ENCODE measurements at places on chromosomes 6 and 20.

- DNase-seq, result no peak
Measured at GRCh38 chr6:165059032-165059431, 250.4 kb downstream of the C6orf118 start.

- no peak for DNase-seq
Measured at GRCh38 chr6:129662980-129663431, 47.0 kb downstream of the ARHGAP18 start.

- DNase-seq, result no peak
Measured at GRCh38 chr6:24154121-24154520, 28.1 kb downstream of the NRSN1 start.

- DNase-seq, result no peak
Measured at GRCh38 chr20:10579942-10580341, 93.9 kb downstream of the JAG1 start.

DNA sequence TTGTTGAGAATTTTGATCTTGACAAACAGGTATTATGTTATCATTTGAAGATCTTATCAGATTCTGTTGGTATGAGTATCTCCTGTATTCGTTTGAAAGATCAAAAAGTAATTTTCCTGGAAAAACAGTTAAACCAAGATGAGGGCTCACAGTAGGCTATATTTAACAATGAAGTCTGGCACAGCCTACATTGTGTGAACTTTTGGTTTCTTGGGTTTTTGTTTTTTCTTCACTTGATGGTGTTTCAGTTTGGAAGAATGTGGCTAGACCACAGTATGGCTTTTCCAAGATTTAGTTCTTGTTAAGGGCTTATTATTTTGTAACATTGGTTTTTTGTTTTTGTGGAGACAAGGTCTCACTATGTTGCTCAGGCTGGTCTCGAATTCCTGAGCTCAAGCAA, 306.4 kb downstream of the CDKAL1 start:
- DNase-seq, result no peak

- DNase-seq, result no peak
Measured at GRCh38 chr6:132354517-132355167, 46.6 kb downstream of the MOXD1 start.

DNA sequence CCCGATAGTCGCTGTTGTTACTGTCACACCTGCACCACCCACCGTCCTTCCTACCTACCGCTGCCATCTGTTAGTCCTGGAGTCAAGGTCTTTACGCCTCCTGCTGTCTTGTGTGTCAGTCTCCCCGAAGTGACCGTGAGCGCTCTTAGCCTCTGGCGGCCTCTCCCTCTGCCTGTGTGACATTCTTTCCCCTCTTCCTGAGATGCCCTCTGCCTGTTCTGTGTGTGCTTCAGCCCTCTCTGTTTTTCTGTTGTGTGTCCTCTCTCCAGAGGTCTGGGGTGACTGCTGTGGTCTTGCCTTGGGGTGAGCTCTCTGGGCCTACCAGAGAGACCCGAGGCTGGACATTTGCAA, 54.9 kb downstream of the TCP11 start:
- no peak for DNase-seq

- DNase-seq, result no peak
Measured at GRCh38 chr6:89048985-89049384, 31.6 kb upstream of the PNRC1 start.

DNA sequence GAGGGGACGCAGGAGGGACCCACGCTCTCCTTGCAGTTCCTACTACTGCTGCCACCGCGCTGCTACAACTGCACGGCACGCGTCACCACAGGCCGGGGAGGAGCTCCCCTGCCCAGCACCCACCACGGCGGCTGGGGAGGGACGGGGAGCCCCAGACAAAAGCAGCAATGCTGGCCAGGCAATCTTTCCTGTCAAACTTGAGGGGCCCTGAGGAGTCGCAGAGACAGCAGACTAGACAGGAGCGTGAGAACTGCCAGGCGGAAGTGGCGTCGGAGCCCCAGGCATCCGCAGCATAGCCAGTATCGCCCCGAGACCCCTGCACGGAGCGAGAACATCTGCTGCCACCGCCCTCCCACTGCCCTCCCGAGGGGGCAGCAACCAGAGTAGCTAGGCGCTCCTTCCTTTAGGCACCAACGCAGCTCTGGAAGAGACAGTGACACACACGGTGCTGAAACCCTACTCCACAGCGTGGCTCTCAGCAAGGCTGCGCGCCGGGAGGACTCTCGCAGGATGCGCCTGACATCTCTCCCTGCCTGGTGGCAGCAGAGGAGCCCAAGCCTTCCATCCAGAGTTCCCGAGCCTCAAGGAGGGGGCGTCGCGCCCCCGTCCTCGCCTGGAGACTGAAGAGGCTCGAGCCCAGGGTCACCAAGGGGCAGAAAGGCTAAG, 2.2 kb downstream of the TAF4 start:
- DNase-seq, result no peak

- DNase-seq, result no peak
Measured at GRCh38 chr6:97133067-97133466, 149.9 kb downstream of the MMS22L start.

GRCh38 chr6:109834131-109834530, 143.0 kb downstream of the FIG4 start:
- no peak for DNase-seq

GRCh38 chr20:43459022-43459942, 1.6 kb downstream of the SRSF6 start:
- no peak for DNase-seq

- no peak for DNase-seq
Measured at GRCh38 chr6:33248643-33248931, 23.1 kb downstream of the VPS52 start.

GRCh38 chr6:63527658-63528514, 44.4 kb upstream of the LOC128125822 start:
- no peak for DNase-seq

GRCh38 chr6:9799582-9799981, 615.3 kb downstream of the TFAP2A start:
- no peak for DNase-seq

DNA sequence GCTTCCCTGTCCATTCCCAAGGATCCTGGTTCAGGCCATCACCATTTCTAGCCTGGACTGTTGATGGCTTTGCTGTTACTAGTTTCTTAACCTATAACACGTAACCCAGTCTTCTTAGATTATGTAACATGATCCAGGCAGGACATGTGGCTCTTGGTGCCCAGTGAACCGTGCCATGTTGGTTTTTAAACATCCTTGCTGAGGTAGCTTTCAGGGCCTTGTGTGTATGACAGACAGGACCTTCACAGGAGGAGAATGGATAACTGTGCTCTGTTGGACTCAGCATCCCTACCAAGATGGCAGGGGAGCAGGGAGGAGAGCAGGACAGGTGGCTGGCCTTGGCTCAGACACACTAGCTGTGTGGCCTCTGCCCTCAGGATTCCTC, 46.8 kb downstream of the PANK2 start:
- no peak for DNase-seq

DNA sequence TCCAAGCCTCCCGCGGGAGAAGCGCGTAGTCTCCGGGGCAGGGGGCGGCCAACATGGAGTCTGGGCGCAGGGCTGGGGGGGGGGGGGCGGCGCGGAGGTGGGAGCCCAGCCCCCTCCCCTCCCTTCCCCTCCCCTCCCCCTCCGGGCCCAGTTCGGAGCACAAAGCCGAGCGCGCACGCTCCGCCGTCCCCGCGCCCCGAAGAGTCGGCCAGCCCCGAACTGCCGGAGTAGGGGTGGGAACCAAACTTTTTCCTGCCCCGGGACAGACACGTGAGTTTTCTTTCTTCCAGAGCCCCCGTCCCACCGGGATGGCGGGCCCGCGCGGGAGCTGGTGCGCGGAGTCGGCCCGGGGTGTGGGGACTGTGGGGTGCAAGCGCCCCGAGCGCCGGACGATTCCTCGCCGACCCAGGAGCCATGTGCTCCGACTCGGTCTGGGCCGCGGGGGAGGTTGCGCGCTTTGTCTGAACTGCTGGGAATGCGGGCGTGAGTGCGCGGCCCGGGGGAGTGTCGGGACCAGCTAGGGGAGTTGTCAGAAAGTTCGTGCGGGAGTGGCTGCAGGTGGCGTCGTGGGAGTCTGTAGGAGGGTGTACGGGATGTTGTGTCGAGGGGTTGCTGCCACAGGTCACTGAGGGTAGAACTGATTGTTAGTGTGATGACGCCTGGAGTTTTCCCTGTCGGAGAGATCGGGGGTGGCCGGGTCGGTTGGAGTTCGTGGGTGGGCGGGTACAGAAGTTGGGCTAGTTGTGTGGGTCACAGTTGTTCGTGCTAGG, 1.2 kb downstream of the TGIF2 start:
- DNase-seq, result no peak

- no peak for DNase-seq
Measured at GRCh38 chr6:9540534-9541126, 874.2 kb downstream of the TFAP2A start.

DNA sequence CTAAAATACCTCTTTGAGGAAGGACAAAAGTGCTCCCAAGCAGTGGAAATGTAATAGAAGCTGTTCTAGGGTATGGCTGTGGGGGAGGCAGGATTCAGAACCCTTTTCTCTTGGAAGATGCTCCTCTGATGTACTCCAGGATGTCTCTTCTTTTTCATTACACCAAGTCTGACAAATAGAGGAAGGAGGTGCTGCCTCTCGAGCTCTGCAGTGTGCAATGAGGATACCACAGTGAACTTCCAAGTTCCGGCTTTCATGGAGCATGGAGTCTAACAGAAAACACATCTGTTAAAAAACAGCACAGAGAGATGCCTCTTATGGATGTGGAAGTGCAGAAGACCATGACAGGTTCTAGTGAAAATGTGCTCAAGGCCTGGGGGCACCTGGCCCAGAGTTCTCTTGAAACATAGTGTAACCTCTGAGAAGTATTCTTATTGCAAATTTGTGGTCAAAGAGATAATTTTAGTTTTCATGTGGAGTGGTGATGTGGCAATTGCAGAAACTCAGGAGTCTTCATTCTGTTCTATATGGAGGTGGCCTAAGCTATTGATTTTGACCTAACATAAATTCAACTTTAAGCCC, 362.0 kb upstream of the CITED2 start:
- DNase-seq, result no peak

GRCh38 chr6:73866305-73866704, 170.3 kb downstream of the CD109 start:
- no peak for DNase-seq

GRCh38 chr20:37263686-37264085, 2.1 kb upstream of the GHRH start:
- no peak for DNase-seq

DNA sequence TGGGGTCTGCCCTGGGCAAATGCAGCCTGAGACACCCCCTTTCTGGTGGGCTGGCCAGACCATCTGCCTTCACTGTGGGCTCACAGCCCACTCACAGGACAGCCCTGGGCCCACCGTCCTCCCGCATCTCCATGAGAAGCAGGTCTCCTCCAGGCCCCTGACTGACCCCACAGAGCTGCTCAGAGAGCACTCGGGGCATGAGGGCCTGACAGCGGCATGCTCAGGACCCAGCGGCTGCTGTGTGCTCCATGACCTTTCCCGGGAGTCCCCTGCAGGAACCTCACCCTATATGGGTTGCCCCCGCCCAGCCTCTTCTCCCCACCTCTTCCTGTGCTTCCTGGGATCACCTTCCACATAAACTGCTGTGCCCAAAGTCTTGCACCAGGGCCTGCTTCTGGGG, 162.4 kb upstream of the CST7 start:
- DNase-seq, result no peak

DNA sequence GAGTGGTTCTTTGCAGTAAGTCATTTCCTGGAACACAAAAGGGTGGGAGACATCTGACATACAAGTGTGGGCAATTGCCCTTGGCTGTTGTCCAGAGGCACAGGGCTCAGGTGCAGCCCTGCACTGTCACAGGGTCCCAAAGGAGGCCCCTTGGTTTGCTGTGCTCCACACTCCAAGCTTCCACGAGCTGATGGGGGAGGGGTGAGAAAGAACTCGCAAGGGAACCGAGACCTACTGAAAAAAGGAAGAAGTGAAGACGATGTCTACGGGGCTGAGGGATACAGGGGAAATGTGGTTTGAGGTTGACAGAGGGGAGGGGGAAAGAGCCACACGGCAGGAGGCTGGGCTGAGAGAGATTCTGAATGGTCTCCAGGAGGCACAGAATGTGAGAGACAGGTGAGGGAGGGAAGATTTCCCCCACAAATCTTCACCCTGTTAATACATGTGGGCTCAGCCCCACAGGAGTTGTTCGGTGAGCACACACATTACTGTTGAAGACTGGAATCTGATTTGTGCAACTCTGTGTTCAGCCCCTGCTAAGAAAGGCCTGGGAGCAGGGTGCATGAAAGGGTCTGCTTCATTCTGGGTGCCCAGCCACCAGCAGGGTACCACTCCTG, 123.4 kb downstream of the LY86 start:
- no peak for DNase-seq

DNA sequence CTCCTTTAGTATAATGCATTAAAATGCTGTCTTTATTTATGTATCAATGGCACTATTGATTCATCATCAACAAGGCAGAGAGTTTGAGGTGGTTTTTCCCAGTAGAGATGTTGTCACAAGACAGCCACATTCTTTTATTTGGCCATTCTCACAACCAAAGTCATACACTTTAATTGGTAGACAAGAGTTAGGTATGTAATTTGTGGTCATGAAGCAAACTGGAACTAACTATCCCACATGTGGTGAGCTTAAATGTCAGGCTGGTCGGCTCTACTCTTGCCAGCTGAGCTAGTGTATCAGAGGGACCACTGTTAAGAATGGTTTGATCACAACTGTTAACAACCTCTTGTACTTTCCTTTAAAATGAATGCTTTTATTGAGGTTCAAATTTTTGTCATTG, 714.6 kb downstream of the CD109 start:
- DNase-seq, result no peak

DNA sequence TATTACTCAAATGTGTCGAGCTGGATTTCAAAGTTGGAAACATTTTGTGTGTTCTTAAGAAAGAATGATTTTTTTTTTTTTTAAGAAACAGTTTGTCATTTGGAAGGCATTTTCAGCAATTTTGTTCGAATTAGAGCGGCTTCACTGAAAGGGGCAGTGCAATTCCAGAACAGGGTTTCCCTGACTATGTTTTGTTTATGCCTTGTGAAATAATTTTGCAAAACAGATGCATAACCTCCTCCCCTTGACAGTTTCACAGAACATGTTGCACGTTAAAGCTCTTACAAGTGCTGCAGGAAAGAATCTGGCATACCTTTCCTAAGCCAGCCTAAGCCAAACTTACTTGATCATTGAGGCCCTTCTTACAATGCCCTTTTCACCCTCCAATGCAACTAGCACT, 216.0 kb upstream of the SSTR4 start:
- DNase-seq, result no peak

DNA sequence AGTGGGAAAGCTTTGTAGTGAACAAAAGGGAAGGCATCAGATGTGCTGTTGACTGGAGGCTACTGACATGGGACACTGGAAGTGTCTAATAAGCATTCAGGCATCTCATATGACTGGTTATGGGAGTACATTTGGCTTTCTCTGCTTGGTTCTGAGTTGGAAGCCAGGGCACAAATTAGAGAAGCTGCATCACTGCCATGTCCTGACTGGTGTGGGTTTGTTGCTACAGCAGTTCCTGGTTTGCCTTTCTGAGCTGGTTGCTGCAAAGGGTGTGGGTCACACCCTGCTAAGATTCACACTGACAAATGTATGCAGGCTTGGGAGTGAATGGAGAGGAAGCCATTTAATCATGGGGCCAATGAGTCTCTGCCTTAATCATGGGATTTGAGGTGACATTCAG, 36.2 kb upstream of the NANP start:
- DNase-seq, result no peak

- no peak for DNase-seq
Measured at GRCh38 chr6:122713138-122713537, 66.4 kb upstream of the FABP7 start.

GRCh38 chr6:18601516-18602020, 214.4 kb downstream of the RNF144B start:
- DNase-seq, result no peak
